ENCODE measurements at places on chromosomes 5 and 9.

DNA sequence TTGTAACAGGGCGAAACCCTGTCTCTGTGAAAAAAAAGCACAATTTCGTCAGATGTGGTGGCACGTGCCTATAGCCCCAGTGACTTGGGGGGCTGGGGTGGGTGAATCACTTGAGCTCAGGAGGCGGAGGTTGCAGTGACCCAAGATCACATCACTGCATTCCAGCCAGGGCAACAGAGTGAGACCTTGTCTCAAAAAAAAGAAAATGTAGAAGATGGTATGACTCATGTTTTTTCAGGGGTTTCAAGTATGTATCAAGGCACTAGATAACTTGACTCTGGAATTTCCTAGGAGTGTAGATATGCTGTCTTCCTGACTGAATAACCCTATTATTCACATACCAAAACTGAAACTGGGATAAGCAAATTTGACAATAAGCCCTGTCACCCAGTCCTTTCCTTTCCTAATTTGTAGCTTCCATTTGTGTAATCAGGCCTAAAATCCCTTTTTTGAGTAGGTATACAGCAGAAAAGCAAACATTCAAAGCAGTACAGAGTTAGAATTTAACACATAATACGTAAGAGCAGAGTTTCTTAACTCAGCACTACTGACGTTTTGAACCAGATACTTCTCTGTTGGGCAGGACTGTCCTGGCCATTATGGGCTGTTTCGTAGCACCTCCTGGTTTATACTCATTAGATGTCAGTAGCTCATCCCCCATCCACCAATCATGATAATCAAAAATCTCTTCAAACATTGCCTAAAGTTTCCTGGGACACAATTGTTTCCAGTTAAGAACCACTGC, 17.3 kb upstream of the ANKRD18B start:
- DNase-seq, result no peak

- no peak for DNase-seq
Measured at GRCh38 chr5:143386725-143387124, 16.8 kb downstream of the NR3C1 start.

DNA sequence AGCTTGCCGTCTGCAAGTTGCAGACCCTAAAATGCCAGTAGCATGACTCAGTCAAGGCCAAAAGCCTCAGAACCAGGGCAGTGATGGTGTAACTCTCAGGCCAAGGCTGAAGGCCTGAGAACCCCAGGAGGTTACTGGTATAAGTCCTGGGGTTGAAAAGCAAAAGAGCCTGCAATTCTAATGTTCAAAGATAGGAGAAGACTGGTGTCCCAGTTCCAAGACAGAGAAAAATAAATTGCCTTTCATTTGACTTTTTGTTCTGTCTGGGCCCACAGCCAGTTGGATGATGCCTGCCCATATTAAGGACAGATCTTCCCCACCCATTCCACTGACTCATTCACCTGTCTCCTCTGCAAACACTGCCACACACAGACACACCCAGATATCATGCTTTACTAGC, 673.2 kb downstream of the CDH18 start:
- DNase-seq, result no peak

DNA sequence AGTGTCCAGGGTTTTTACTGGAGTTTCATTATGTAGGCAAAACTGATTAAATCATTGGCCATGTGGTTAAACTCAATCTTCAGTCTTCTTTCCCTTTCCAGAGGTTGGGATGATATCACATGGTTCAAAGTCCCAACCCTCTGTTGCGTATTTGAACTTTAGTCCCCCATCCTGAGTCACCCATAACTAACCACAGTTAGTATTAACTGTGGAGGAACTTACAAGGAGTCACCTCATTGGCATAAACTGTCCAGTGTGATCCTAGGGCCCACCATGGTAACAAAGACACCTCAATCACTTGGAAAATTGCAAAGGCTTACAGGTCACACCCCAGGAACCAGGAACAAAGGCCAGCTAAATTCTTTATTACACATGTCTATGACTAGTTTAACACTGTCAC, 188.5 kb downstream of the COX7C start:
- DNase-seq, result no peak

GRCh38 chr5:52798938-52799337, 11.2 kb downstream of the ITGA1 start:
- DNase-seq, result no peak

- no peak for DNase-seq
Measured at GRCh38 chr5:107248066-107248695, 422.6 kb downstream of the EFNA5 start.

GRCh38 chr9:36128349-36128748, 8.2 kb upstream of the GLIPR2 start:
- DNase-seq, result no peak

DNA sequence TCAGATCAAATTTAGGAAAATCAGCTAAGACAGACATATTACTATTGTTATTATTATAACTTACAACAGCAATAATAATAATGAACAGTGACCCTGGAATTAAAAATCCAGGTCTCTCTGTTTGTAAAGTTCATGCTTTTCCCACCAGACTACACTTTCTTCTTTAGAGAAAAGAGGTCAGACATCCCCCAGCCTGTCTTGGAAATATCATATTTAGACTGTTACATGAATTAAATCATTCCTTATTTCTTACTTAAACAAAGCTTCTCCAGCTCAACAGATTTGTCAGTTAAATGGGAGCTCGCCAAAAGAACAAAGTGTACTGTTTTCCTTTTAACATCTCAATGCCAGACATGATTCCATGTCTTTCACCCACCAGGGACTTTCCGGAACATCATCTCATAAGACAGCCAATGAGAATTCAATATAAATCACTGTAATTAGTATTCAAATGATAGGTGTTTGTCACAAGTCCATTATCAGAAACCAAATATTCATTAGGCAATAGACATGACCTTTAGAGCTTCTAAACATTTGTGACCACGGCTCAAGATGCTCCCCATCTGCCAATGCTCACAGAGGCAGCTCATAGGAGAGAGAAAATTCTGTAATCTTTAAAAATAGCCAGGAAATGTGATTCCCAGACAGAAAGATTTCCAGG, 351.9 kb downstream of the ENC1 start:
- no peak for DNase-seq

DNA sequence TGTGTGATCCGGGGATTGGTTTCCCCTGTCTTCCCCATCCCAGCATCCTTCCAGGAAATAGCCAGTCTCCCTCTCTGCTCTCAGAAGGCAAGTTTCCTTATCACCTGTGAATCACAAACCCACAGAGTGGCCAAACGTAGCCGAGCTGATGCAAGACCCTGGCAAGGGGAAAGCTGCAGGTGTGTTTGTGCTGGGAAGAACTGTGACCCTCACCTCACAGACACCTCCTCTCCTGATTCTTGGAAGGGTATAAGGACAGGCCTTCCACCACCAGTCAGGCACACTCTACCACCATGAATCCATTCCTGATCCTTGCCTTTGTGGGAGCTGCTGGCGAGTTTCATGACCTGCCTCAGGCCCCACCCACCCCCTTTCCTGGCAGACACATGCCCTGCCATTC, at the start of gene PRSS3:
TSS of gene PRSS3 (plus strand) at position 281 of the 400 bp plus-strand sequence. CDS start at position 294, 13 bp downstream.
- no peak for DNase-seq

DNA sequence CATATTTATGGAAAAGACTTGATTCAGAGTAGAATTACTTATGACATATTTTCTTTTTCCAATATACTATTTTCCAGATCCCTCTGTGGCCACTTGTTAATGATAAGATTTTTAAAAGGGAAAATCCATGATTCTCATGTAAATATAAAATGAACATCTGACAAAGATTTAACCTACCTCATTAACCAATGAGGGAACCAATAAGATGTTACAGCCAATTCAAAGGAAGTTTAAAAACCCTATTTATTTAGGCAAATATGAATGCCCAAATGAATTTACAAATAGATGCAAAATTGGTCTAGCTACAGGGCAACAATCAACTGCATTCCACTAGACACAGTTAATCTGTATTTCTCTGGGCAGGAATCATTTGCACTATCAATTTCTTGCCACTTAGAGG, 226.8 kb downstream of the ADAMTSL1 start:
- DNase-seq, result no peak

DNA sequence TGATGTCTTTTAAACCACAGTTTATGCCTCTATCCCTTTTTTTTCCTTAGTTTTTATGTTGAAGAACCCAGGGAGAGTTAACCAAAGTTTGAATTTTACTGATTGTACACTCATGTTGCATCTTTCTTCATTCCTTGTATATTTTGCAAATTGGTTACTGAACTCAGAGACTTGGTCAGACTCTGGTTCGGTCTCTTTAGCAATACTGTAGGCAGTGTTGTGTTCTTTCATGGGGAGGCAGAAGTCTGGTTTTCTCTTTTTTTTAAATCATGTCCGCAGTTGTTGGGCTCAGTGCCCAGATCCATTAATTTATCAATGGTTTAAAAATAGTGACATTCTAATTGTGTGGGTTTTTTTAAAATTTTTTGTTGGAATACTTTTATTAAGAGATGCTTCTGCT, 23.4 kb downstream of the UBE2R2 start:
- no peak for DNase-seq

- no peak for DNase-seq
Measured at GRCh38 chr9:27329291-27329690, 32.3 kb upstream of the EQTN start.

GRCh38 chr5:95686651-95687050, 3.9 kb upstream of the SPATA9 start:
- no peak for DNase-seq

- DNase-seq, result no peak
Measured at GRCh38 chr5:89246864-89247263, 363.9 kb upstream of the MEF2C start.

DNA sequence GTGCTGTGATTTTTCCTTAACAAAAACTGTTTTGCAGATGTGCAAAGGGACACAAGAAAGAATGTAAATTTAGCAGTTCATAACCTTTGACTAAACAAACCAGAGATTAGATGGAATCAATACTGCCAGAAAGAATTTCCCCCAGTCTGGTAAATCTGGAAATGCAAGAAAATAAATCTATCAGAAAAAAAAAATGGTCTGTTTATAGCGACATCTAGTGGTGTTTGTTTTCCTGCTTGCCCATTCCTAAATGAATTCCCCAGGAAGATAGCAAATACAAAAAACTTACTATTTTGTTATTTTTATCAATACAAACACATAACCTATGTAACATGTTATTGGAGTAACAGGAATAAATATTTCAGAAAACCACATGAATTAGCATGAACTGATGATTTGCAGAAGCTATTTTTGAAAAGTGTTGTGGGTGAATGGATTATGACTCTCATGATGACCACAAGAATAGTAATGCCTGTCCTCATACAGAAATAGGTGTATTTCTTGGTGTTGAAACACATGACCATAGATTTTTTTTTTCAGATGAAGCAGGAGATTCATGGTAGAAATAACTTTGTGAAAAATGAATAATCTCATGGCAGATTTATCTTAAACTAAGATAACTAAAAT, 1703.8 kb downstream of the MAT2B start:
- DNase-seq, result no peak

GRCh38 chr5:22709743-22710142, 143.4 kb downstream of the CDH12 start:
- DNase-seq, result no peak

- no peak for DNase-seq
Measured at GRCh38 chr9:129612123-129612522, 8.8 kb downstream of the C9orf50 start.

DNA sequence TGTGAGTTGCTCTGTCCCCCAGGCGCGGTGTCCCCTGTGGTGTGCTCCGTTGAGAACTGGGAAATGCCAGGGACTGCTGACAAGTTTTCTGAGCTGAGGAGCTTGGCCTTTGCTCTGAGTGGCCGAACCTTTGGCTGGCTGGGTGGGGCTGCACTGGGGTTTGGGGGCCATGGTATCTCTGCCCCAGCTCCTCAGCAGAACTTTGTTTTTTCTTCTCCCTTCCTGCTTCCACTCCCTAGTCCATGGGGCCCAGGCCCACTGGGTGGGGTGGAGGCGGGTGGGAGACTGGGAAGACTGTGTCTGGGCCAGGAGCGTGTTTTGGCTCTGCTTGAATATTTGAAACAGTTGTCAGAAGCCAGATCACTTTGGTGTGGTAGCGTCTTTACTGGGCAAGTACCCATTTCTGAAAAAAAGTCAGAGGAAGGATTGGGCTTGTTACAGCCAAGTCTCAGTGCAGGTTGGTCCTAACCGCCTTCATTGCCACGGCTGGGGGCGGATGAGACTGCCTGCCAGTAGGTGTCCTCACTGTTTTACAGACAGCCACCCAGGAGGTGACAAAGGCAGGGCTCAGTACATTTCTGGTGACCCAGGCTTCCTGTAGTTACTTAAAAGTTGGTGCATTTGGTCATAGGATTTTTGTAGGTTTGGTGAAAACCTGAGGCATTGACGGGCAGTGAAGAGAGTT, 92.7 kb downstream of the DAB2IP start:
- DNase-seq, result no peak

- DNase-seq, result no peak
Measured at GRCh38 chr5:173613433-173614159, 2.9 kb downstream of the BOD1 start.

DNA sequence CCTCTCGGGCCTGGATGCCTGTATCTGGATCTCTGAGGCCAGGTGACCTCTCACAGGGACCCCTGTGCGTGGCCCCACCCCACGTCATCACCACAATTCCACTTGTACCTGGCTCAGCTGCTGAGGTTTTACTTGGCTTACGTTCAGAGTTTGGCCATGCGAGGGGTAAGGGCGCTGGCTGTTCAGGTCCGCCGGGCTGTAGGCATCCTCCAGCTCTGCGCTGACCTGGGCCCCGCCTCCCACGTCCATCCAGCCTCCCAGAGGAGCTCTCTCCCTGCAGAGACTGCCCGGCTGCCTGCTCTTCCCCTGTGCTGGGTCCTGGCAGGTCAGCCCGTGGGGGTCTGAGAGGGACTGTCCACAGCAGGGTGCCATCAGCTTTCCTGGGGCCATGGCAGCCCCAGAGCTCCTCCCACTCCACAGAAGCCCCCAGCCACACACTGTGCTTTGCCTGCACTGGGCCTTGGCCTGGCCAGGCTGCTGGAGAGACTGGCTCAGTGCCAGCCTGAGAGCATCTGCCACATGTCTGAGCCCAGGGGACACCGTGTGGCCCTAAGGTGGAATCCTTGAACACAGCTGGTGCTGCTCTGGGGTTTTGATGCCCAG, 43.6 kb downstream of the SLC6A3 start:
- DNase-seq, result no peak

- no peak for DNase-seq
Measured at GRCh38 chr5:172501708-172502320, 47.5 kb upstream of the SH3PXD2B start.

- no peak for DNase-seq
Measured at GRCh38 chr5:20615888-20616563, 628.0 kb upstream of the CDH18 start.

- DNase-seq, result no peak
Measured at GRCh38 chr9:89080193-89080592, 88.9 kb downstream of the S1PR3 start.

GRCh38 chr5:107253246-107253645, 417.5 kb downstream of the EFNA5 start:
- DNase-seq, result no peak

DNA sequence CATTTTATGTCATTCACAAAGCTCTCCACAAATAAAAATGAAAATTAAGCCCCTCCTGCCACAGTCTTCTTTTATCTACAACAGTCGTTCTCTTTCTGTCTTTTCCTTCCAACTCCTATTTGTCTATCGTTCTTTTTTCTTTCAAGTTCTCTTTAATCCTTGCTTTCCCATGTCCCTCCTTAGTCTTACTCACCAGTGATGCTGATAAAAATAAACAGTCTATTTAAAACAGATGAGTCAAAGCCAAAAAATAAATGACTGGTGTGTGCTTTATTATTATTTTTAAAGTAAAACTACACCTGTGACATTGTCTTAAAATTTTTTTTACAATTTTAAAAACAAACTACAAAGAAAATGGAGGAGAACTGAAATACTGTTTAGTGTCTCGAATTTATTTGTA, 137.1 kb upstream of the TMEM161B start:
- no peak for DNase-seq

- no peak for DNase-seq
Measured at GRCh38 chr5:15282611-15283010, 217.4 kb upstream of the FBXL7 start.
